Mucosa of descending colon (tissue), 3 donors: ENCODE measurements at places on chromosomes 16 and 17. TPM values are rescaled to one million over a fixed set of nuclear protein-coding genes. Genes with fewer than 3 reads are reported as not detected.

Gene CLEC19A
- total RNA-seq = not detected

Gene PRSS53
- 1.3 TPM for total RNA-seq

Gene KRT12
- total RNA-seq = 0.80 TPM

Gene ZPBP2
- not detected for total RNA-seq

Gene RAB26
- total RNA-seq = 15.7 TPM

Gene KIFC3
- 8.3 TPM for total RNA-seq

Gene KRT35
- total RNA-seq = not detected

Gene RCVRN
- 0.27 TPM for total RNA-seq

Gene TBC1D3
- not detected for total RNA-seq

Gene MYH13
- total RNA-seq = 0.05 TPM

Gene C16orf92
- total RNA-seq = not detected

Gene TMC8
- total RNA-seq = 8.5 TPM
